ENCODE measurements at places on chromosomes 2 and 18.

DNA sequence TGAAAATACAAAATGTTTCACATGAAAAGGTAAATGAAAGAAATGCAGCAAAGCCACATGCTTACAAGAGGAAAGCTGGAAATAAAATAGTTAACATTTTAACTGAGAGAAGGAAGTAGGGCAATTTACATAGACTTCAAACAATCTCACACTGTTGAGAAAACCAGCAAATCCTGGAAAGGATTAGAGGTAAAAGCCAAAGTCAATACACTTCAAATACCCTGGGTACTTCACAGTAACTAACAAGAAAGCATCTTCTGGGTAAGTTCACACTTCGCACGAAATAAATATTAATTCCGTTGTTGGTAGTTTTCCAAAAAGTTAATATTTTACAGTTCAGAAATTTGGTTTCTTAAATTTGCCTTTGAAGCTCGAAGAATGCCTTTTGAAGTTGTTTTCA, 3.5 kb upstream of the ERICH2 start:
- no peak for DNase-seq

GRCh38 chr2:221264318-221264717, 307.8 kb downstream of the EPHA4 start:
- no peak for DNase-seq

GRCh38 chr2:153770359-153770991, 101.2 kb upstream of the GALNT13 start:
- no peak for DNase-seq

GRCh38 chr2:3505771-3506170, 13.6 kb downstream of the ADI1 start:
- DNase-seq = no peak

DNA sequence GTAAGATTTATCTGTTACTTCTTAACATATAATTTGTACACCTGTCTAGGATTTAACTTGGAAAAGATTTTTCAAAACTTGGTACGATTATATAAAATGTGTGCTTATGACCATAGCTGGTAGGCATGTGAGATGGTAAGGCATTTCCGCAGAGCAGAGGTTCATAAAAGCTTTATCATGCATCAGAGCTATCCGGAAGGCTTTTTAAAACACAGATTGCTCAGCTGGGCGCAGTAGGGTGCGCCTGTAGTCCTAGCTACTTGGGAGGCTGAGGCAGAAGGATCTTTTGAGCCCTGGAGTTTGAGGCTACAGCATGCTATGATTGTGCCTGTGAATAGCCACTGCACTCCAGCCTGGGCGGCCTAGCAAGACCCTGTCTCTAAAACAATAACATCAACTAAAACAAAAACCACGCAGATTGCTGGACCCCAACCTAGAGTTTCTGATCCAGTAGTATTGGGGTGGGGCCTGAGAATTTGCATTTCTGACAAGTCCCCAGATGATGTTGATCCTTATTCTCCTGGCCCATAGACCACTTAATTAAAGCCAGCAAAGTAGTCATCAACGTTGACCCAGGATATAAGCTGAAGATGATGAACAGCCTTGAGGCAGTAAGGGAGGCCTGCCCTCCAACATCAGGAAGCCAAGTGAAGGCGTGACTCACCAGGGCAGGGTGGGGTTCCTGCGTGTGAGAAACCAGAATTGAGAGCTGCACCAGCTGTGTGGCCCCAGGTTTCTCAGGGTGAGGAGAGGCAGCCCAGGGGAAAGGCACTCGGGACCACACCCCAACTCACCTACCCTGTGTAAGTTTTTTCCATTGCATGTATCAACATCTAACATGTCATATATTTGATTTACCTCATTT, 21.6 kb upstream of the SLC20A1 start:
- DNase-seq = peak; percentile 87

- DNase-seq = peak; percentile 55
Observed at GRCh38 chr18:57859314-57859713, 56.2 kb upstream of the ATP8B1 start.

GRCh38 chr18:3211236-3211992, 8.4 kb downstream of the MYOM1 start:
- DNase-seq = peak; percentile 11

GRCh38 chr2:28528206-28528605, 32.3 kb downstream of the PLB1 start:
- no peak for DNase-seq

DNA sequence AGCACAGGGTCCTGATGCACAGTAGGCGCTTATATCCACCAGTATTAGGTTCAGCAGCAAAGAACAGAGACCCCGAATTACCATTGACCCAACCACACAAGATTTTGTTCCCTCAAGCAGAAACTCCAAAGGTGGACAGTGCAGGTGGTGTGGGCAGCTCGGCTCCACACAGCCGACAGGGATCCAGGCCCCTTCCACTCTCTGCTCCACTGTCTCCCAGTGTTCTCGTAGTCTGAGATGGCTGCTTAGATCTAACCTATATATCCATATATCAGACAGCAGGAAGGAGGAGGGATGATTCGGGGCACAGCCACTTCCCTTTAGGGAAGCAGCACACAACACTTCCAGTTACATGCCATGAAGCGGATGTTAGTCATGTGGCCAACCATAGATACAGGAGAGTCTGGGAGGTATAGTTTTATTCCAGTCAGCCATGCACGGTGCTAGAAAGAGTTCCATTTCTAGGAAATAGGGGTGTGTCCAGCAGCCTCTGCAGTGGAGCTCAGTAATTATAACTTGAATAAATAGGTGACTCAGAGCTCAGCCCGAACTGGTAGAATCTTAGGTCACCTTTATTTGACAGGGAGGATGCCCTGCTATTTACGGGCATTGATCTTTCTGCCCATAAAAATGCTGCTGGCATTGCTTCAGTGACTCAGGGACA, 158.9 kb downstream of the TWIST2 start:
- no peak for DNase-seq

GRCh38 chr2:105561401-105561800, 162.6 kb upstream of the FHL2 start:
- no peak for DNase-seq

DNA sequence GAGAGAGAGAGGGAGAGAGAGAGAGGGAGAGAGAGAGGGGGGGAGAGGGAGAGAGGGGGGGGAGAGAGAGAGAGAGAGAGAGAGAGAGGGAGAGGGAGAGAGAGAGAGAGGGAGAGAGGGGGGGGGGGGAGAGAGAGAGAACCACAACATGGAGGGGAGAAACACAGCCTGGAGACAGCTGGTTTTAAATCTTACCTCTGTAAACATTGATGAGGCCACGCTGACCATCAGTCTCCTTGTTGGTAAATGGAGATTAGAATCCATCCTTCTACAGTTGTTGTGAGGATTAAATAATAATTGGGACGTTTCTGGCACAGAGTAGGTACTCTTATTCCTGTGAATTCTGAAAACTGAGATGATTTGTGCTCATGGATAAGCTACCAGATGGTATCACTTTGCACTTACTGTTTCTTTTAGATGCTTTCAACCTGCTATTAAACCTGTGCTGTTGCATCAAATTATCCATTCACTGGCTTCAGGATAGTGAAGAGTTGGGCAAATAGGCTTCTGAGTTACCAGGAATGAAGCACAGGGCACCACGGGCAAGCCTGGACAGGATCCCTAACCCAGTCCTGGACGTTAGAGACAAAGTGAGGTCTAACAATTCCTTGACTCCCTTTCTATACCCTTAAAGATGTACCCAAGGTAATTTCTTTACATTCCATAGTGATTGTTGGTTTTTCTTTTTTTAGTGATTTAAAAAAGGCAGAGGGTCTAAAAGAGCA, 318.1 kb downstream of the ZNF521 start:
- DNase-seq = no peak

DNA sequence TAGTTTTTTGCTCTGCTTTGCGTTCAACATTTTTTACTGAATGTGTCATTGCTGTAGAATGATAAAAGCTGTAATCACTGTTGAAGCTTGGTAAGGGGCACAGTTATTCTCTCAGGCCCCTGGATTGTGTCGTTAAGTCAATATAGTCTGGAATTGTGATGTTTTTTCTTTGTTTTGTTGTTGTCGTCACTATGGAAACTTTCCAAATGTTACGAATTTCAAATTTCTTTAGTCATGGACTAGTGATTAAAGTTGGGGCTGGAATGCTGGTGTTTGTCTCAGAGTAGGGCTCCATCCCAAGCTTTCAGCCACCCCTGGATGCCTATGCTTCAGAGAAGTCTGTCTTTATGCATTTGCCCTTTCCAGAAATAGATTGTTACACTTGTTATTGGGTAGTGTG, 287.2 kb downstream of the CDH19 start:
- DNase-seq = no peak

DNA sequence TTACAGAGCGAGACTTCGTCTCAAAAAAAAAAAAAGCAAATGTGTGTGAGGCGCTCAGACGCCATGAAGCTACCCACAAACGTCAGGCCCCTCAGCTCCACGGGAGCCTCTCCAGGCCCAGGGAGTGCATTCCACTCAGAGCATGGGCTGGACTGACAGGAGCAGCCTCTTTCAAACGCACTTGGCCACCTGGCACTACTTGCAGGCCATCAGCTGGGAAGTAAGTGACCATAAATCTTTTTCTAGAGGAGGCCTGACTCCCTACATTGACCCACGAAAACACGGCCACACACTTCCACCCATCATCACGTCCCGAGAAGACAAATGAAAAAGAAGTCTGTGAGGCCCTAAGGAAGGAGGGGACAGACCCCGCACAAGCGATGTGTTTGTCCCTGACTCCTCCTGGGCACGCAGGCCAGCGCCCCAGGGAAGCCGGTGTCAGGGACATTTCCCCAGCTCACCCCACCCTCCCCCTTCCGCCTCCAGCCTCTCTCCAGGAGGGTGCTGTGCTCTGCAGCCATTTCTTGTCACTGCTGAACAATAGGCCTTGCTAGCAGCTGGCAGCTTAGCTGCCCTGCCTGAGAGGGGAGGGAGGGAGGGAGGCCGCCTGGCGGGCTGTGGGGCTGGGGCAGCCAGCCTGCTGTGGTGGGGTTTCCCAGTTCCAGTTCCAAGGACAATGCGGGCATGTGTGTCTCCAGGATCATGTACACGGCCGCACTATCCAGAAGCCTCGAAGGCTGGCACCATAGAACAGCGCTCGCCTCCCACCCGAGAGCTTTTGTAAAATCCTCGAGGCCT, 26.6 kb downstream of the SERTAD2 start:
- DNase-seq = no peak

- DNase-seq = no peak
Observed at GRCh38 chr2:65357095-65357958, 75.1 kb downstream of the SPRED2 start.

GRCh38 chr2:216023055-216023648, 9.8 kb upstream of the MREG start:
- DNase-seq = peak; percentile 66

GRCh38 chr2:10524851-10525572, 76.9 kb upstream of the ODC1 start:
- DNase-seq = no peak

- no peak for DNase-seq
Observed at GRCh38 chr2:136008205-136008865, 22.9 kb upstream of the DARS1 start.

- no peak for DNase-seq
Observed at GRCh38 chr2:186806591-186806990, 42.4 kb downstream of the ZSWIM2 start.

DNA sequence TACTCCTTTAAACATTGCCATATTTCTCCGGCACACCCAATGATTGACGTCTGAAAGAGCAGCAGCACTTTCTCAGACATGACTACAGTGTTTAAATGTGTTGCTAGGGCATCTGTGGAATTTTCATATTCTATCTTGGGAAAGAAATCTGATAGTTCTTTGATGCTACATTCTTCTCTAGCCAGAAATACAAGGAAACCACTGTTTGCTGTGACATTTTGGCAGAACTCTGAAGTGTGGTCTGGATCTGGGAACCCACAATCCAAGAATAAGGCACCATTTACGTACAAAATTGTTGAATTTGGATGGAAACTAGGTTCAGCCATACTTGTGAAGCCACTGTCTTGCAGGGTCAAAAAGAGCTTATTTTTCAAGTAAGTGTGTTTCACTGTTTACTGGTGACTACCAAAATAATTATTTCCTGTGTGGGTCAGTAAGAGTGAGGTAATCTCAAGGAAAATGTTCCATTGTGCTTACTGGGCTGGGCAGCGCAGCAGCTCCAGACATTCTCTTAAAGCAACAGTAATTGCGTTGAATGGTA, 21.3 kb upstream of the CD28 start:
- peak; percentile 97 for DNase-seq

All from cardiac fibroblast (primary cell).